ENCODE measurements at places on chromosomes 11 and 22.

- no peak for DNase-seq
Measured at GRCh38 chr11:124950601-124951330, 3.2 kb upstream of the CCDC15 start.

- no peak for DNase-seq
Measured at GRCh38 chr22:41028841-41029240, 63.6 kb upstream of the EP300 start.

GRCh38 chr11:128890543-128891368, at the start of gene KCNJ5:
TSS of gene KCNJ5 (plus strand) at chr11:128891356. CDS start at chr11:128911274, 19,918 bp downstream.
- DNase-seq: no peak

DNA sequence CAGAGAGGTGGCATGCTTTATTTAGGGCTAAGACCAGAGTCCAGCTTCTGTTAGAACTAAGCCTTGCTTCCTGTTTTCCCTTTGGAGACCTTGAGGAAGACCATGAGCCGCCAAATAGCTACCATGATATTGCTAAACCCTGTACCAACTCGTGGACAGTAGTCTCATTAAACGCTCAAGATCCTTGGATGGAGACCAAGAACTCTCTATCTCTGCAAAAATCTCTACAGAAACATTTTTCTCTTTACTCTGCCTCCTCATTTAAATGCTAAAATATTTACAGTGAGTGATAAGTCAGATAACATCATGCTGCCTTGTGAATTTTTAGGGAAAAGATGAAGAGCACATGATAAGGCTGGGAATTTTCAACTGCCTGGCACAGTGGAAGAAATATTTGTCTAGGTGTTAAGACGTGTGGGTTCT, 197.8 kb downstream of the MAML2 start:
- DNase-seq: no peak

GRCh38 chr22:27952091-27952490, 33.0 kb upstream of the PITPNB start:
- no peak for DNase-seq
